ENCODE measurements at places on chromosomes 11 and 22.

- no peak for DNase-seq
Measured at GRCh38 chr11:120410622-120411380, 74.6 kb downstream of the ARHGEF12 start.

DNA sequence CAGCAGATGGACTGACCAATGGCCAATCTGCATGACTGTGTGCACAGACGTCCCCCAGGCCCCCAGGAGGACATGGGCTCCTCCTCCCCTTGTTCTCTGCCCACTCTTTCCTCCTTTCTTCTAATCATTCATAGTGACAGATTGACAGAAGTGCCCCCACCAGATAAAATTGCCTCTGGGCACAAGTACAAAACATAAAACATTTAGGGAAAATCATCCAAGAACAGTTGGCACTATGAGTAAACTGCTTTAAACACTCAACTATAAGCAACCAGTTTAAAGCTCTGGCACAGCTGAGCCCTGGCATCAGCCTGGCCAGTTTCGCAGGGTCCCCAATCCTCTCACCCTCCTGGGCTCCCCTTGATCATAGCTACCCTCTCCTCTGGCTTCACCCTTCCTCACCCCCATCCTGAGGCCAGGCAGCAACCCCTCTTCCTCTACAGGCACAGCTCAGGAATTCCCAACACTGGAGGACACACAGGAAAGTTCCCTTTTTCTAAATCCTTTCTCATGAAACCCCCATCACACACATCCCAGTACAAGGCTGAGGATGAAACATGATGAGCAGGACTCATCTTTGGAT lies 232.9 kb downstream of the BUD13 start:
- DNase-seq: no peak

DNA sequence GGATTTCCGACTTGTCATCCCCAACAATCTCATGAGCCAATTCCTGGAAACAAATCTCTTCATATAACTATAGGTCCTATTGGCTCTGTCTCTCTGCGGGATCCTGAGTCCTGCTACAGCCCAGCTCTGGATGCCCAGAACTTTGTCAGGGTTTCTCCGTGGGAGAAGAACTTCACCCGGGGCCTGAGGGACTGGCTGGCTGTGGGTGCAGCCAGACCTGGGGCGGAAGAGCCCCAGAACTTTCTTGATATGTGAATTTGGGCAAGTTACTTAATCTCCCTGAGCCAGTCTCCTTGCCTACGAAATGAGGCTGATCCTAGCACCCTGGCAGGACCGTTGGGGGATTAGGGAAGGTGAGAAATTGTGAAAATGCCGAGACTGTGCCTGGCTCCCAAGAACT lies 6.6 kb upstream of the TRIM29 start:
- DNase-seq: no peak

- no peak for DNase-seq
Measured at GRCh38 chr22:39940757-39941305, 19.4 kb upstream of the TMA7B start.

GRCh38 chr11:127037596-127037995 lies 37.0 kb upstream of the KIRREL3 start:
- DNase-seq: no peak

DNA sequence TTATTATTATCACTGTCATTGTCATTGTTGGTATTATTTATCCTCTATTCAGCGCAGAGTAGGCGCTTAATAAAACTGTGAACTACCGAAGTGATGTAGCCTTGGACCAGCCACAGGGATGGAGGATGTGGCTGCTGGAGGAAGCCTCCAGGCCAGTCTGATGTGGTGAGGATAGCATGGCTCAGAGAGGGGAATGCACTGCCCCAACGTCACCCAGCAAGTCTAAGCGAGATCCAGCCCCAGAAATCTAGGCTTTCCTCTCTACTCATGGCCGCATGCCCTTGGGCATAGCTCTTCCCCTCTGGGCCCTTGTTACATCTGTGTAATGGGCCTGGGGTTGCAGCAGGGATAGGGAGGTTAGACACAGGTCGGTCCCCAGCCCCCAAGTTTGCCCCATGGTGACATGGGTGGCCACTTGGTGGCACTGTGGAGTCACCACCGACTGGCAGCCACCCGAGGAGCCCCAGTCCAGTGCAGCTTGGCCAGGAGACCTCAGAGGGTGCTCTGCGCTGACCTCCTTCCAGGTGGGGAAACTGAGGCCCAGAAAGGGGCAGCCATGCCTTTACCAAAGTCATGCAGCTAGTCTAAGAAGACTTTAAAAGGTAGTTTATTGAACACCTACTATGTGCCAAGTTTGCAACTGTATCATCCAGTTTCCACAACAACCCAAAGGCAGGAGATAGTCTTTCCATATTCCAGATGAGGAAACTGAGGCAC lies 395.7 kb downstream of the MN1 start:
- DNase-seq: no peak

- no peak for DNase-seq
Measured at GRCh38 chr22:46150034-46150654, at the start of gene PPARA. Gene PPARA (plus strand): TSS chr22:46150526. CDS start chr22:46198384, 47,858 bp downstream.

DNA sequence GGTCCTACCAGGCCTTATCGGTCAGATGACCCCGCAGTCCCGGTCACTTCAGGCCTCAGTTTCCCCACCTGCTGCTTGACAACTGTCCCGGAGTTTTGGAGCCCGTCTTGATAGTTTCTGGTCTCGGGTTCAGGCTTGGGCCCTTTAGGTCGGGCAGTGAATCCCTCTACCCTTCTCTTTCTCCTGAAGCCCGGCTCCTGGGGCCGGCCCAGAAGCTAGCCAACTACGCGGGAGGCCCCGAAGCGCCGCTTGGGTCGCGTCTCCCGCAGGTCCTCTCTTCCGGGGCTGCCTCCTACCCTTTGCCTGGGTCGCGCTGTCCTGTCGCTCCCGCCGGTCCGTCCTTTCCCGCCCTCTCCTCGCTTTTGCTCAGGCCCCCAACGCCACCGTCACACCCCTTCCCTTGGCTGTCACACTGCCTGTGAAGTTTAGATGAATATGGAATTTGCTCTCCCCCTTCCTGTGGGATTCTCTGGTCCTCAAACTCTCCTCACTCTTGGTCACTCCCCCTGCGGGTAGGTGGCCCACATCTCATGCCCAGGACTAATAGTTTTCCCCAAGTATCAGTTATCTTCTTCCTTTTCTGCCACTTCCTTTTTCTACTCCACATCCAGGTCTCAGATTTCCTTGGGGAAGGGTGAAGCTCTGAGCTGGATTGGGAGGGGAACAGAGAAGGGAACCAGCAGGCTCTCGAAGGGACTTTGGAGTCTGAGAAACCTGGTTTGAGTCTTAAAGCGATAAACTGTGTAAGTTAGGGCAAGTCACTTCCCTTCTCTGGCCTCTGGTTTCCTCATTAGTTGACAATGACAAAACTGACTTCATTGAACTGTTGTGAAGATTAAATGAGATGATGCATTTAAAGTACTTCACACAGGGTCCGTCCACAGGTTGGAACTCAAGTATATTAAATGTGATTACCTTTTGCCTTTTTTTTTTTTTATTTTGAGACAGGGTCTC lies 790 bp downstream of the RAB1B start:
- no peak for DNase-seq

DNA sequence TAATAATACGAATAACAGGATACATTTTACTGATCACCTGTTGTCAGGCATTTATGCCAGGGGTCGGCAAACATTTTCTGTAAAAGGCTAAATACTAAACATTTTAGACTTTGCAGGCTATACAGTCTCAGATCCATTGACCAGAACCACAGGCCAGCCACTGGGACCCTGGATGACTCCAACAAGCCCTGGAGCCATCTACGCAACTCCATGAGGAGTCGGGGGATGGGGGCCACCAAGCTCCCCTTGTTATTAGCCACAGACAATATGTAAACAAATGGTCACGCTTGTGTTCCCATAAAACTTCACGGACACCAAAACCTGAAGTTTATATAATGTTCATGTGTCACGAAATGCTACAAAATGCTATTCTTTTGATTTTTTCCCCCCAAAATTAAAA lies 54.4 kb upstream of the EMID1 start:
- DNase-seq: no peak

DNA sequence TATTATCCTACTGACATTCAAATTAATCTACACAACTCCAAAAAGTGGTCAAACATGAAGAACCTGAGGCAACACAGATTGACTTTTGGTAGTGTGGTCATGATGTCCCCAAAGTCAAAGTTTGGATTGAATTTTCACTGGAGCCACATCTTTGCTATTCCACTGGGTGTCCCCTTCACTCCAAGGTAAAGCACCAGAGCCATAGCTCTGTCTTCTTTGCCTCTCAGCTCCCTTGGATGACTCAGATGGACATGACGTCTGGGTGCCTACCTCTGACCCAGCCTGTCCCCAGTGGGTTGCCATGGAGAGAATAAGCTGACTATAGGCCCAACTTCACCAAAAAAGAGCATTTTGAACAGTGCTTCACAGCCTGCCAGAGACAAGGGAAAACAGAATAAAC lies 57.4 kb upstream of the ARHGAP42 start:
- DNase-seq: peak; percentile 61

- DNase-seq: no peak
Measured at GRCh38 chr22:45860201-45860600, 116.8 kb downstream of the WNT7B start.

DNA sequence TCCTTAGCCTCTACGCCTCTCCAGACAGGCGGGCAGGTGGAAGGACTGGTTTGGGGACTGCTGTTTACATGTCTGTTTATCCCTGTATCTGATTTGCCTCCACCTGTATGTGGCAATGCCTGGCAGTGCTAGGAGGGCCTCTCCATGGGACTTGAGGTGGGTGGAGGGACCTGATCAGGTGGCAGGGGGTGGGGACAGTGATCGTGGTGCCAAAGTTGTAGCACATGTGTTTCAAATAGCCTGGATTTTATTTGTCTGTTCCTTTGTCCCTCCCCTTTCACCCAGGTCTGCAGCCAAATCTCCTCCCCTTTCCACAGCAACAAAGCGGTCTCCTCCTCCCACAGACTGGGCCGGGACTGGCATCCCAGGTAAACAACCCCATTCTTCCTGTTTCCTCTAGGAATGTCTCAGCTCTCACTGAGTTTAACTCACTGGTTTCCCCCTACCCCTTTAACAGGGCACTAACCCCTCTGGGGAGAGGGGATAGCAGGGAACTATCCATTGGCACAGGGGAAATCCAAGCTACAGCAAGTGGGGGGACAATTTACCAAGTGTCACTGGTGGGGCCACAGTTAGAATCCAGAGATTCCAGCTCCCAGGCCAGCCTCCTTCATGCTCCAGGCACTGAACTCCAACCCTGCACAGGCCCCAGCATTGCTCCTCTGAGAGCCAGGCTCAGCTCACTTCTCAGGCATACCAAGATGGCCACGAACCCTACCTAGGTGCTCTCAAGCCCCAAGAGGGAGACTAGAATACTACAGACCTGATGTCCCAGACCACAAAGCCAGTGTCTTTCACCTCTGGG lies 22.9 kb upstream of the TLCD5 start:
- DNase-seq: no peak

DNA sequence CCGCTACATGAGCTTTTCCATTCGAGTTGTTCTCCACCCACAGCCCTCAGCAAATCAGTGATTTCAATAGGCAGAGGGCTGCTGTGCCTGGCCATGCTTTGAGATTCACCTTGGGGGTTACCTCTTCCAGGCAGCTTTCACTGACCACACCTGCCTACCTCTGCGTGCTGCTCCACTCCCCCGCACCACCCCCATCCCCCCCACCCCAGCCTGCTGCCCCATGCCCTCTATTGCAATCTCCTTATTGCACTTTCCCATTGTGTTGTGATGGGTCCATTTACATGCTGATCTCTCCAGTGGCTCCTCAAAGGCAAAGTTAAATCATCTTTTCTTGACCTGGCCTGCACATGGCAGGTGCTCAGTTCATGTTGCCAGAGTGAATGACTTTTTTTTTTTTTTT lies 18.0 kb upstream of the POLA2 start:
- no peak for DNase-seq

DNA sequence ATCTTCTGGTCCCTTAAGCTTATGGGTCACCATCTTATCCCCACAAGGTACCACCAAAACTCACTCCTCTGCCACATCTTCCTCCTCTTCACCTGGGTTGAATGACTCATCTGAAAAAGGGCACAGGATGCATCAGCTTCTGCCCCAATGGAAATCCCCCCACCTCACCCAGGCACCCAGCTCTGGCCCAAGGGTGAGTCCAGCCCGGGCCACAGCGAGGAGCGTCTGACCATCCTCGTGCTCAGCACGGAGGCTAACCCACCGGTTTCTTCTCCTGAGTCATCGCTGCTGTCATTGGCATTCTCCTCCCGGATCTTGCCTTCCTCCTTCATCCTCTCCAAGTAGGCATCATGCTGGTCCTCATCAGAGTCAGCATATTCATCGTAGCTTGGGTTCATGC lies 5.3 kb upstream of the TNKS1BP1 start:
- DNase-seq: no peak

- DNase-seq: peak; percentile 34
Measured at GRCh38 chr11:93921695-93922468, 71.5 kb upstream of the VSTM5 start.

DNA sequence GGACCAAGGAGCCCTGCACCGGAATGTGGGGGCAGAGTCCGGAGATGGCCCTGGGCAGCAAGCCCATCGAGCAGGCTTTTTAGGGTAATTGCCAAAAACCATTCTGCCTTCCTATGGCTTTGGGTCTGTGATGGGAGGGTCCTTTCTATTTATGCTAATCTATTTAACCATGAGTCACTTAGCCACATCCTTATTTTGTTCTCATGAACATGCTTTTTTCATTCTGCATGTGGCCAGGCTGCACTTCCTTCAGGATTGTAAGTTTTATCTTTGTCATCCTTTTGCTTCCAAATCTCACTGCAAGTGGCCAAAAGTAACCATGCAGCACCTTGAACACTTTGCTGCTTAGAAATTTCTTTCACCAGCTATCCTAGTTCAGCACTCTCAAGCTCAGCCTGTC lies 88.3 kb downstream of the EFCAB6 start:
- no peak for DNase-seq

- DNase-seq: no peak
Measured at GRCh38 chr11:105027678-105028077, 4.7 kb upstream of the CASP5 start.

DNA sequence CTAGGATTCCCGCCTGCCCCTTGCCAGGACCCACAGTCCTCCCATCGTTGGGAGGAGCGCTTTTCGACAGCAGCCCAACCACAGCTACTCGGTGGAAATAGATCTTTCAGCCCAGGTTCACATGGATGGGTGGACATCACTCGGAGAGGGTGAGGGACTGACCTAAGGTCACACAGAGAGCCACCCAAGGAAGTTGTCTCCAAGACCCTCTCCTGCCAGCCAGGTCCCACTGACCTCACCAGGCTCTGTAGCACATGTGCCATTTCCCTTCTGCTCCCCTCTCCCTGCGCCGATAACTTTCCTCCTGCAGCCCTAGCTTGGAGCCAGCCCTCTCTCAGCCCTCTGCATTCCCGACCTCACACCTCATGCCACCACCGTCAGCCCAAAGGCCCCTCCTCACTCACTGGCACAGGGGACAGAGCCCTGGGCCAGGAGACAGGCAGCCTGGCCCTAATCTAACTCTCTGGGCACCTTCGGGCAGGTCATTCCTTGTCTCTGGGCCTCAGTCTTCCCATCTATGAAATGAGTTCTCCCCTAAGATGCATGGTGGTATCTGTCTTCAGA lies 4.7 kb downstream of the KCNJ4 start:
- DNase-seq: no peak

- DNase-seq: no peak
Measured at GRCh38 chr22:47608421-47608820, 846.0 kb downstream of the TBC1D22A start.

All from brain microvascular endothelial cell (primary cell).